ENCODE measurements at places on chromosomes 2 and 18.

DNA sequence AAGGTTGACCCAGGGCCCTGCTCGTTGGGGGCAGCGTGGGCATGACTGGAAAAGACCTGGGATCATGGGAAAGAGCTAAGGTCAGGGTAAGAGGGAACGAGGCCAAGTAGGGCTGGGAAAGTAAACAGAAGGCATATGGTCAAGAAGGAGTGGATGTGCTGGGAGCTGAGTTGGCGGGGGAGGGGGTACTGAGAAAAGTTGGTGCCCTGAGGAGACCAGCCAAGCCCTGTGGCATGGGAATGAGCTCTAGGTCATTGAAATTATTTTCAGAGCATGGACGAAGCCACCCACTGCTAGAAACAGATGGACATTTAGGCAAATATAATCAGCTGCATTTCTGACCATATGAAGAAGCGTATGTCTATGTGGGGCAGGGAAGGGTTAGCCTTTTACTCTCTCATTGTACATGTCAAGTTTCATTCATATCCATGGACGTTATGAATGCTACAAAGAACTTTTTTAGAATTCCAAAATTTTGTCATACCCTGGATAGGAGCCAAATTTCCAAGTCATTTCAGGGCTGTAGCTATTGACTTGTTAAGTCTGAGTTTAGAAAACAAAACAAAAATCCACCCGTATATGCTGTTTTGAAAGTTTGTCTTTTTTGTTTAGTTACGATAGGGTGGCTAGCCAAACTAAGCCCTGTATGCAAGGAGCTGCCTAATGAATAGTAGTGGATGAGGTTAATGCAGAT, 19.1 kb downstream of the MAPRE2 start:
- no peak for DNase-seq

DNA sequence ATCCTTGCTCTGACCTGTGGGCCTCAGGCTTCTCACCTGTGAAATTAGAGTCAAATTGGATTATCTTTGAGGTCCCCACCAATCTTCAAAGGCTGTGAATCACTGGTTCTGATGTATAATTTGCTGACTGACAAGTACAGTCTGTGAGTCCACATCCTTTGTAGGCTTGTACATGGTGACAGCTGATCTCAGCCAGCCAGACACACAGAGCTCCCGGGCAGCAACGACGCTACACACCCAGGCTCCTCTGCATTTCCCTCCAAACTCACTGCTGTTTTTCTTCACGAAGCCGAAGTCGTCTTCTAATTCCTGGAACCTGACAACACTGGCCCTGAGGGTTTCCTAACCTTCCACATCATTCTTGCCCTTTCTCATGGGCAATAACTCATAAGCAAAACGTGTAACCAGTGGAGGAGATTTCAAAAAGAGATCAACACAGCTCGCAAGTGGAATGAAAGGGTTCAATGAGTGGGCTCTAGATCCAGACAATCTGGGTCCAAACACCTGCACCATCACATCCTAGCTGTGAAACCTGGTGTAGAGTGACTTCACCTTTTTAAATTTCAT, 37.9 kb upstream of the EVA1A start:
- no peak for DNase-seq

DNA sequence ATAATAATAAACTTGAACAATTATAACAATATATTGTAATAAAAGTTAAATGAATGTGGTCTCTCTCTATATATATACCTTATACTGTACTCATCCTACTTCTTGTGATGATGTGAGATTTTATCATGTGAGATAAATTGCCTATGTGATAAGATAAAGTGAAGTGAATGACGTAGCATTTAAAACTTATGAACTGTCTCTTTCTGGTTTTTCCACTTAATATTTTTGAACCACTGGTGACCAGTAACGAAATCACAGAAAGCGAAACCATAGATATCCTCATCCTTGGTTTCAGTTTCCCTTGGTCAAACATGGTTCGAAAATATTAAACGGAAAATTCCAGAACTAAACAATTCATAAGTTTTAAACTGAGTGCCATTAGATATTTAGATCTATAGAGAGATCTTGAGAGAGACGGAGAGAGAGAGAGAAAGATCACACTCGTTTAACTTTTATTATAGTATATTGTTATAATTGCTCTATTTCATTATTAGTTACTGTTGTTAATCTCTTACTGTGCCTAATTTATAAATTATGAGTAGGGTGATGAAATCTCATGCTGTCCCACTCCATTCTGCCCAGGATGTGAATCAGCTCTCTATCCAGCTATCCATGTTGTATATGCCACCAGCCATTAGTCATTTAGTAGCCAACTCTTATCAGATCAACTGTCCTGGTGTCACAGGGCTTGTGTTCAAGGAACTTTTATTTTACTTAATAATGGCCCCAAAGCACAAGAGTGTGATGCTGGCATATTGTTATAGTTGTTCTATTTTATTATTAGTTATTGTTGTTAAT, 156.8 kb downstream of the THADA start:
- DNase-seq: no peak

DNA sequence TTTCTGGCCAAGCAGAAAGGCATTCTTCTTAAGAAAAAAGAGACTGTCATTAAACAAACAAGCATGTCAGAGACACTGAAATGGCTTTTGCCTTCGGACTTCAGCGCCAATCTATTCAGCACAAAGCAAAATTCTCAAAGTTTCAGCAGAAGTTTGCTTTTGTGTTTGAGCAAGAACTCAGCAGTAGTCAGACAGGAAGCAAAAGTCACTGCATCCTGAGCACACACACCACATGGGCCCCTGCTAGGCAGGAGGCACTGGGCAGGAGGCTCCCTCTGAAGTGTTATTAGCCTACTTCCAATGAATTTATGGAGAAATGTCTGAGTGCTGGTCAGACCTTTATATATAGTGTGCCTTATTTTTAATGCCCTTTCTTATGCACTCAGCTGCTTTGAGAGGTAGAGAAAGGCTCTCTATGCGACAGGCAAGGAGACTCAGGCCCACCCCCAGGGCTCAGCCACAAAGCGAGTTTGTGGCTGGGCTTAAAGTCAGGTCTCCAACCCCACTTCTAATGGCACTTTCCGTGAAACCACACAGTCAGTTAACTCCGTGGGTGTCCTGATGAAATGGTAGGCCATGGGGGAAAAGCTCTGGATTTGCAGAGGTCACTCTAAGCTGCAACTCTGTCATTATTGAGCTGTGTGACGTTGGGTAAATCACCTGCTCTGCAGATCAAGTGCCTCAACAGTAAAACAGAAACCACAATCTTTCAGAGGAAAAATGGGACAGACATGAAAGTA, 161.0 kb upstream of the TMEM200C start:
- no peak for DNase-seq

DNA sequence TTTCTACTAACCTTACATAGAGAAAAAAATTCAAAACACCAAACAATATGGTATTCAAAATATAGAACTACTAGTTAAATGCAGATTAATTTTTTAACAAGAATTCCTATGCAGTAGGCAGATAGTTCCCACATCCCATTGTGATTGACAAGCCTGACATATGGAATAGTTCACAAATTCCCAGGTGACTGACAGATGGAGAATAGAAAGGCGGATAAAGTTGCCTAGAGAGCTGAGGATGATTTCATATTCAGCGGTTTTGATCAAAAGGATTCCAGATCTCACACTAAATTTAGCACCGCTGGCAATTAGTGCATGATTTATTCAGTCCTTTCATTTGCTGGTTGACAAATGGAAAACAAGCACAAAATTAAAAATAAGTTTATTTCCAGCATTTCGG, 733.7 kb upstream of the POU3F3 start:
- DNase-seq: no peak

DNA sequence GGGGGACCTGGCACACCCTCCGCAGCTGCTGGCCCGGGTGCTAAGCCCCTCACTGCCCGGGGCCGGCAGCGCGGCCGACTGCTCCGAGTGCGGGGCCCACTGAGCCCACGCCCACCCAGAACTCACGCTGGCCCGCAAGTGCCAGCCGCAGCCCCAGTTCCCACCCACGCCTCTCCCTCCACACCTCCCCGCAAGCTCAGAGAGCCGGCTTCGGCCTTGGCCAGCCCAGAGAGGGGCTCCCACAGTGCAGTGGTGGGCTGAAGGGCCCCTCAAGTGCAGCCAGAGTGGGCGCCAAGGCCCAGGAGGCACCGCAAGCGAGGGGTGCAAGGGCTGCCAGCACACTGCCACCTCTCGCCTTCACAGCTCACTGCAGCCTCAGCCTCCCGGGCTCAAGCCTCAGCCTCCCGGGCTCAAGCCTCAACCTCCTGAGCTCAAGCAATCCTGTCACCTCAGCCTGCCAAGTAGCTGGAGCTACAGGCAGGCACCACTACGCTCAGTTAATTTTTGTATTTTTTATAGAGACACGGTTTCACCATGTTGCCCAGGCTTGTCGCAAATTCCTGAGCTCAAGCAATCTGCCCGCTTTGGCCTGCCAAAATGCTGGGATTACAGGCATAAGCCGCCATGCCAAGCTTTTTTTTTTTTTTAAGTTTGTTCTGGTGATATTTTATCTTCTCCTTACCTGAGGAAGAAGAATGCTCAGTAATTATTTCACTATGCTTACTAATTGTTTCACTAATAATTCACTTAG, 71.7 kb upstream of the CDCA7 start:
- DNase-seq: no peak

- DNase-seq: no peak
Observed at GRCh38 chr2:170711774-170712652, 3.1 kb upstream of the SP5 start.

GRCh38 chr2:14702258-14702657, 69.7 kb downstream of the LRATD1 start:
- no peak for DNase-seq

DNA sequence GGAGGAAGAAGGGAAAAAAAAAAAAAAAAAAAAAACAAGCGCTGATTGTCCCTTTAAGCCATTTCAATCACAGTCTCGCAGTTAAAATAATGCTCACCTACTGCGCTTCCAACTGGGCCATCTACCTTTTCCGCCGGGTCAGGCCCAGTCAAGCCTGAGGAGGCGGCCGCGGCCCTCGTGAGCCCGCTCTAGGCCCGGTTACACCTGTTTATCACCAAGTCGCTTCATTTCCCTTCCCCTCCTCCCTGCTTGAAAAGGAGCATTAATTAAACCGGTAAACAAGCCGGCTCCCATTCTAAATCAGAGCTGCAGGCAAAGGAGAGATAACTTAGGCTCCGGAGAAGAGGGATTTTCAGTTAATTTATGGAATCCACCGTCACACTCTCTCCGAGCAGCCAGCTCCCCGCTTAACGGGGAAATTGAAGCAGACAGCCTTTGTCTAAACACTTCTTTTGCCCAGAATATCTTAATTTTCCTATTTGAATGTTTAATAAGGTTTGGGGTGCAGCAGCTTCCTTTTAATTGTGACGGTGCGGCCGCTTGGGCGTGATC, 140.1 kb upstream of the SIX3 start:
- no peak for DNase-seq

- no peak for DNase-seq
Observed at GRCh38 chr2:223578846-223579245, 23.3 kb downstream of the SCG2 start.

DNA sequence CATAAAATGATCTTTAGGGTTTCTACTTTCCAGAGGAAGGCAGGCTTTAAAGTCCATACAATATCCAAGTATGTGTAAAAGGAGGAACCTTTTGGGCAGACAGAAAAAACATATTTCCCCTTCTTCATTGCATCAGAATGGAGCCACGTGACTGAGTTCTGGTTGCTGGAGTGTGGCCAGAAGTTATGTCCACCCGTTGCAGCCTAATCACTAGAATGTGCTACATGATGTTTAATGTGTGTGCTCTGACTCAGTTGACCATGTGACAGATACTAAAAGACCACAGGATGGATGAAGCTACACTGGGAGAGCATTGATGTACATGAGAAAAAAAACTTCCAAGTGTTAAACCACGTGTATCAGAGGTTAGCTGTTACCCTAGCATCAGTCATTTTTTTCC, 460.9 kb downstream of the RIT2 start:
- no peak for DNase-seq

DNA sequence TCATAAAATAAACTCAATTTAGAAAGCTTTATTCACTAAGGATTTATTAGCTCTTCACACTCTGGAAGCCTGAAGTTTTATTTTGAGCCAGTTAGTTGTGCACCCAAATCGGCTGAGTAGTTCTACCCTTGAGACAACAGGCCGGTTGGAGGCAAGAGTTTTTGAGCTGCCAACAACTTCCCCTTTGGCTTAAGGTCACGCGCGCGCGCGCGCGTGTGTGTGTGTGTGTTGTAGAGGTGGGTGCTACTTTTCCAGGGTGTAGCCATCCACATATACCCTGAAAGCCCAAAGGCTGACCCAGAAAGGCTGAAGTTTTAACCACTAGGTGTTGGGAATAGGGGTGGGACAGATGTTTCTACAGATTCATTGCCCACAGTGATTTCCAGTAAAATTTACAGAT, 150.2 kb upstream of the LHCGR start:
- DNase-seq: no peak

DNA sequence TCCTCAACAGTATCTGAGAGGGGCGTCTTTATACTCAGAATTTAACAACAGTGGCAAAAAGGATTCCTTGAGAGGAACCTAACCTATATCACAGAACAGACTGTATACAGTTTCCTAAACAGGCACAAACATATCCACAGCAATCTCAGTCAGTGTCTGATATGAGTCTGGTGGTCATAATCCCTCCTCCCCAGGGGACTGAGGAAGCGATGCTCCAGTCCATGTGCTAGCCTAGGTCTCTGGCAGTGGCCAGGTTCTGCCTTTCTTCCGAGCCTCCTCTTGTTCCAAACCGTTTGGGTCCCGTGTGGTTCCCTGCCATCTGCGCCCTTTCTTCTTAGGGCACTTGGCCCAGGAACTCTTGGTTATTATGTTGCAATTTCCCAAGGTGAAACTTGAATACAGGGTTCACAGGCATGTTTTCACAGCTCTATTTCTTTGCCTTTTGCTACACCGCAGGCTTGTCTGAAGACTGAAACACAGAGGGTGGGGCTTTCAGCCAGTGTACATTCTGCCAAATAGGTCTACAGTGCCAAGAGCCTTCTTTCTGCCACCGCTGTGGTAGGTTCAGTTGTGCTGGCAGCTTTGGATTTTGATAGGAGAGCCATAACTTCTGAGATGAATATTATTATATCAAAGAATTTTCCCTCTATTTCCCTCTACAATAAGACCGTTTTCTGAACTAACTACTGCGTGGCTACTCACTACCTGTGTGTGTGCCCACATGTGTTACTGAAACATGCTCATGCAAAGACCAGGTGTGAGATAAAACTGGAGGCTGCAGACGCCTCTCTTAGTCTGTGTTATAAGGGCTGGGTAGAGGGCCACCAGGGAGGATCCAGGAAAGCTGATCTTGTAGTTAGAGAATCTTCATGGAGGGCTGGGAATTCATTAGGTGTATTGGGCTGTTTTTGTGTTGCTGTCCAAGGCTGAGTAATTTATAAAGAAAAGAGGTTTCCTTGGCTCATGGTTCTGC, 75.0 kb upstream of the HAAO start:
- DNase-seq: no peak

- no peak for DNase-seq
Observed at GRCh38 chr2:109467701-109468100, 146.1 kb downstream of the SEPTIN10 start.

DNA sequence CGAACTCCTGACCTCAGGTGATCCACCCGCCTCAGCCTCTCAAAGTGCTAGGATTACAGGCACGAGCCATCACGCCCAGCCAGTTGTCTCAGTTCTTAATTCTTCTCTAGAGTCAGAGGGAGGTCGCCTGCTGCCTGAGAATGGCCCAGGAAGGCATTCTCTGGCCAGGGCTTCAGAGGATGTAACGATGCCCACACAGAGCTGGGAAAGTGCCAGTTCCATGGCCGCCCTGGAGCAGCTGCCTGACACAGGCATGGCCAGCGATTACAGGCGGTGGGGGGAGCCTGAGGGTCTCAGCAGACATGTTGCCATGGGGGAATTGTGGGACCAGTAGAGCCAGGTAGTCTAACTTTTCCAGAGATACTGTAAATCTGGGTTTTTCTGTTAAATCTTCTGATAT, 25.6 kb upstream of the DNMT3A start:
- DNase-seq: no peak
